RPMI7951 (cell line): ENCODE measurements at places on chromosomes 3 and 15. TPM values are rescaled to one million over a fixed set of nuclear protein-coding genes. Genes with fewer than 3 reads are reported as not detected.

Gene C3orf70
- total RNA-seq, result 8.2 and 8.4 TPM in 2 replicates

Gene SENP8
- 2.6 and 3.3 TPM in 2 replicates for total RNA-seq

DNA sequence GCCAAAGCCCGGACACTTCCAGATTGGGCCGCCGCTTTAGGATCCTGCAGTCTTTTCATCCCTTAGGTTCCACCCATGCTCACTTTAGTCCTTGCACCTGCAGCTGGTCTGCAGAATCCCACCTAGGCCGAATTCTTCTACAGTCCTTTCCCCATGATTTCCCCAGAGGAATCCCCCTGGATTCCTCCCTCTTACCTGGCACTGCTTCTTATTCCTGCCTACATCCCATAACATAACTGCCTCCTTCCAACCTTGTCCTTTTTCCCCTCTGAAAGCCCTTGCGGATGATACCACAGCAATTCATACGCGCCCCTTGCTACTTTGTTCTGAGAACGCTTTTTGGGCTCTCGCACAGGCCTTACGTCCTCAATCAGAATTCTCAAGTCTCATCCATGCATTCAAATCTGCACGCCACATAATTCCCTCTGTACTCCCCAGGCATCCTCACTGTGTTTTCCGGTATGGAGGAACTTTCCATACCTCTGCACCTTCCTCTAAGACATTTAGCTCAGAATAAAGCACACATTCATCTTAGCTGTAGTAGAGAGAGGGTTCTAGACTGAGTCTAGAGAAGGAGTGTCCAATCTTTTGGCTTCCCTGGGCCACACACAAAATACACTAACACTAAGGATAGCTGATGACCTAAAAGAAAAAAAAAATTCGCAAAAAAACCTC is 619 bp downstream of the EIF2AK4 start:
- peak; percentile 39 for DNase-seq

DNA sequence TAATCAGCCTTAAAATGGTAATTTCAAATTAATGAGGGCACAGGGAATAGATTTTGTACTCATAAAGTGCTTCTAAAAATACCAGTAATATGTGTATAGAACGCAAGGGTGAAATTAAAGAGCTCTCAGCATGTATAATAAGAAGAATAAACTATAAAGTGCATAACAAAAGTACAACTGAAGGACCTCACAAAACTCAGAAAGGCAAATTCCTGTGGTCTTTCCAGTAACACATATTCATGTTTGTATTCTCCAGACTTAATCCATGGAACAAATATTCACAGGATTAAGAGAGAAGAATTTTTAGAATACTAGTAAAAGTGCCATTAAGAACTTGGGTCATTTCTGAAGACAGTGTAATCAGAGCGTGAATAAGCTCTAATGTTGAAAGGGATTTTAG is 646.3 kb downstream of the CADM2 start:
- no peak for DNase-seq

Gene SLCO2A1
- total RNA-seq, result 0.39 and 0.48 TPM in 2 replicates

Gene CORO2B
- total RNA-seq, result 5.6 and 5.9 TPM in 2 replicates
